ENCODE measurements at places on chromosomes 6 and 20.

DNA sequence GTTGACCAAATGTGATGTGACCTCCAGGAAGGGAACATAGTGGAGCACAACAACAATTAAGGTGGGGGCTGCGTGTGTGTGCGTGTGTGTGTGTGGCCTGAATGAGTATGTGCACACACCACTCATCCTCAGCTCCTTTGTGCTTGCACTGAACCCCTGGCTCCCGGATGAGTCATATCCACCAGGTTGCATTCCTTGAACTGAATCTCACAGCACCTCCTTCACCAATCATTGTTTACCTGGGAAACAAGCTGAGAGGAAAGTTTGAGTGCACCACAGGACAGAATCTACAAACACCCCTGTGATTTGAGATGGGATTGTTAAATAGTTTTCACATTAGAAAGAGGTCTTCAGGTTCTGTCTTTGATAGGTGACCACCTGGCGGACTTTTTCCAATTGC lies 33.7 kb upstream of the GPR6 start:
- no peak for DNase-seq

GRCh38 chr6:163483107-163483506 lies 68.6 kb downstream of the QKI start:
- DNase-seq = no peak

DNA sequence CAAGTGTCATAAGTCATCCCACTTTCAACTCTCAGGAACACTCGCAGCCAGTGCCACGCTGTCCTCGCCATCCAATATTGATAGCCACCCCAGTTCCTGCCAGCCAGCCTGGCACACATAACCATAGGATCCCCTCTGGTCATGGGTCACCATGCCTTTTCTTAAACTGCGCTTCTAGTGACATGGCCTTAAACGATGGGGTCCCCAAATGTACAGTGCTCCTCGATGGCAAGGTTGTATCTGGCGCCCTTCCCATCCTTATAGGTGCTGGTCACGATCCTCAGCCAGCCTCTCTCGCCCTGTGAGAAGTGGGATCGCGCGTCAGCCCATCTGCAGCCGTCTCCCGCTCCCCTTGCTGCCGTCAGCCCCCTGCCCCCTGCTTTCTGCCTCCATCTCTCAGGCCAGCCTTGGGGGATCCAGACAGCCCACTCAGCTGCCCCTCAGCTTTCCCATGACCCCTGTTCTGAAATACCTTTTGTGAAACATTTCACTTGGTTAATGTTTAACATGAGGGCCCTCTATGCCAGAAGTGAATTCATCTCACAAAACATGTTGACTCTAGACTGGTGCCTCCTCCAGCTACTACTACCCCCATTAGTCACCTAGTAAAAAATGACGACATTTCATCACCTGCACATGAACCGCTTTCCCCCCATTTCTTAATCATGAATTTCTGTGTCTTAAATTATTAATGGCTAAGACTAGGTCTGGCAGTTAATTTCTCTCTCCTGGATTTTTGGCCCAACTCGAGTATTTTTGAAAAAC lies 11.4 kb downstream of the CTSZ start:
- no peak for DNase-seq

- DNase-seq = no peak
Observed at GRCh38 chr20:19969507-19970255, 47.5 kb upstream of the NAA20 start.

DNA sequence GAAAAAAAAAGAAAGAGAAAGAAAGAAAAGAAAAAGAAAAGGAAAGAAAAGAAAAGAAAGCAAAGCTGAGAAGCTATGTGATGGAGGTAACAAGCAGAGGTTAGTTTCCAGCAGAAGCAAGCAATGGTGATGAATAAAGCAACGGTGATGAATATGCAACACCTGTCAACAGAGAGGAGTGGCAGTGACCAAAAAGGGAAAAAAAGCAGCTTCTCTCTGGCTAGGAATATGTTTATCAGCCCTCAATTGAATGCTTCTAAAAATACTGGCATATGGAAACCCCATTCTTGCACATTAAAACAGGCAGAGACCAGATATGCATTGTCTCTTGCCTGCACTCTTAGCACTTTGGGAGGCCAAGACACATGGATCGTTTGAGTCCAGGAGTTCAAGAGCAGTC lies 100.9 kb downstream of the GJA1 start:
- DNase-seq = no peak

DNA sequence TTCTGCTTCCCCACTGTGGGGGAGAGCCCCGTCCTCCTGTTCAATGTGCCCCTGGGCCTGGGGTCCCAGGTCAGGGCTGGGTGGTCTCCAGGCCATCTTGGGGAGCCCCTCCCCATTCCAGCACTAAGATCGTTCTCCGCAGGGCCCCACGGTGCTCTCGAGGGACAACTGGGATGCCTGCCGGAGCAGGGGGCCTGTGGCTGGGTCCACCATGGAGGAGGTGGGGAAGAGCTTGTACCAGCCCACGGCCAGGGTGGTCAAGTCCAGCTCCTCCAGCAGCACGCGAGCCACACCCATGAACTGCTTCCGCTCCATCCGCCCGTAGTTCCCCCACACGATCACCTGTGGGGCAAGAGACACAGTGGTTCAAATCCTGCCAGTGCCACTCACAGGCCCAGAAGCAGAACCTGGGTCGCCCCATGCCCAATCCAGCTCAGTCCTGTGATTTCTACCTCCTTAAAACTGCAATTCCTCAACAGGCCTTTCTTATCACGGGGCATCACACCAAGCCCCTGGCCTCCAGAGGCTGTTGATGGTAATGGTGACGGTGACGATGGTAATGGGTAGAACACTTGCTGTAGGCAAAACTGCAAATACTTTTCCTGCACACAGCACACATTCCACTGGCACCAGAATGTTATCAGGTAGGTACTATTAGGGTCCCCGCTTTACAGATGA lies 10.5 kb downstream of the KCNK15 start:
- no peak for DNase-seq

- no peak for DNase-seq
Observed at GRCh38 chr6:501891-502601, 110.5 kb downstream of the IRF4 start.

GRCh38 chr20:24892522-24892921 lies 56.5 kb upstream of the CST7 start:
- no peak for DNase-seq

DNA sequence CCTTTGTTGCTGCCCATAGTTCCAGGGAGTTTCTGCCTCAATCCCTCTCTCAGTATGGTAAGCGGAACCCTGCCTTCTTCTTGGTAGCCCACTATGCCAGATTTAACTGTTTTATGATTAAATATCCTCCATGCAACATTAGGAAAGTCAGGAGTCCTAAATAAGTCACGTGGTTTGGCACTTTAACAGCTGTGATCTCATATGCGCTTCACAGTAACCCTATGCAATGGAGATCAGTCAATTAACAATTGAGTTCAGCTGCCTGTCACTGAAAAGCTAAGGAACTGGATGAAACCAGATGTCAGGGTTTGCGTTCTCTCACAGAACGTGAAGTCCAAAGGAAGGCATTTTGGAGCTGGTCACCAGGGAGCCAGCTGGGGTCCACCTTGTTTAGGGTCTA lies 81.6 kb downstream of the PSMB1 start:
- no peak for DNase-seq

DNA sequence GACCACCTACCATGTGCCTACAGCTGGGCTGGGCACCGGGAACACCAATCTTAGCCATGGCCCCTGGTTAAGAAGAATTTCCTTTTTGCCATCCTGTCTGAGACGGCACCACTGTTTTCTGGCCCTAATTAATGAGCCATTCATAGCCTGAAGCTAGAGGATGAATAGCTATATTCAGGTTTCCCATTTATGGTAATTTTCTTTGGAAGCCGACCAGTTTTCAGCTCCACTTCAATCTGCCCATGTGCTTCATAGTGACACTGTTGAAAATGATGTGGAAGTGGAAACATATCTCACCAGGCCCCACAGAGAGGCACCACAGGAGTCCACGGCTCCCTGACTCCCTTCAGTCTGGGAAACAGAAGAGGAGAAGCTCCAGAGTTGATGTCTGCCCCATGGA lies 22.6 kb upstream of the ULBP3 start:
- no peak for DNase-seq

GRCh38 chr6:6712449-6713403 lies 124.2 kb downstream of the LY86 start:
- no peak for DNase-seq

GRCh38 chr6:38375341-38375740 lies 264.4 kb downstream of the BTBD9 start:
- no peak for DNase-seq

DNA sequence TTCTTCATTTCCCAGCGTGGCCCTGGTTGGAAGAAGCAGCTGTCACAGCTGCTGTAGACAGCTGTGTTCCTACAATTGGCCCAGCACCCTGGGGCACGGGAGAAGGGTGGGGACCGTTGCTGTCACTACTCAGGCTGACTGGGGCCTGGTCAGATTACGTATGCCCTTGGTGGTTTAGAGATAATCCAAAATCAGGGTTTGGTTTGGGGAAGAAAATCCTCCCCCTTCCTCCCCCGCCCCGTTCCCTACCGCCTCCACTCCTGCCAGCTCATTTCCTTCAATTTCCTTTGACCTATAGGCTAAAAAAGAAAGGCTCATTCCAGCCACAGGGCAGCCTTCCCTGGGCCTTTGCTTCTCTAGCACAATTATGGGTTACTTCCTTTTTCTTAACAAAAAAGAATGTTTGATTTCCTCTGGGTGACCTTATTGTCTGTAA lies 292.7 kb downstream of the ESR1 start:
- no peak for DNase-seq

GRCh38 chr20:20224806-20225205 lies 143.1 kb upstream of the INSM1 start:
- no peak for DNase-seq

- DNase-seq = no peak
Observed at GRCh38 chr20:62477669-62478455, 2.1 kb upstream of the GATA5 start.

- DNase-seq = no peak
Observed at GRCh38 chr6:79798841-79799240, 148.5 kb downstream of the ELOVL4 start.

- DNase-seq = no peak
Observed at GRCh38 chr6:132131758-132132157, 180.6 kb upstream of the CCN2 start.

GRCh38 chr6:10610289-10610688 lies 84.1 kb downstream of the C6orf52 start:
- DNase-seq = no peak

DNA sequence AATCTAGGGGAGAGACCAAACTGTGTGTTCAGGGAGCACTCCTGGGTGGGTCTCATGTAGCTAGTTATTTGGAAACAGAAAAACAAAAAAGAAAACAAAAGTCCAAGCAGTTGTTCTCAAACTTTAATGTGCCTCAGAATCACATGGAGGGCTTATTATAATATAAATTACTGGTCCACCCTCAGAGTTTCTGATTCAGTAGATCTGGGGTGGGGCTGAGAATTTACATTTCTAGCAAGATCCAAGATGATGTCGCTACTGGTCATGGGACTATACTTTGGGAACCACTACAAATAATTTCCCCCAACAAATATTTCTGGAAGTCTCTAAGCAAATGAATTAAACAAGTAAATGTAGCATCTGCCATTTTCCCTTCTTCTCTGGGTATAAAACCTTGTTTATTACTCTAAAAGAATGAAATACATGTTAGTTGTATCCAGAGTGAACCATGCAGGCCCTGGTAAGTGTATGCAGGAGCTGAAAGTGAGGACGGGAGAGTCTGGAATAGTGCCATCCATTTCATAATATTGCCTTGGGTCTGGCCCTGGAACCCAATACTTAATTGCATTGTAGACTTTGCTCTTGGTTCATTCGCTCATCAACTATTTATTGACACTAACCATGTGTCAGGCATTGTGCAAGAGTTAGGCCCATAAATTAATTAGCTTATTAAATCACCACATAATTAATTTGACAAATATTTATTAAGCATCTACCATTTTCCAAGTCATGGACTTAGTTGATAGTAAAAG lies 490.8 kb downstream of the EPM2A start:
- DNase-seq = no peak

- DNase-seq = no peak
Observed at GRCh38 chr6:166959911-166960608, 3.7 kb upstream of the RNASET2 start.

DNA sequence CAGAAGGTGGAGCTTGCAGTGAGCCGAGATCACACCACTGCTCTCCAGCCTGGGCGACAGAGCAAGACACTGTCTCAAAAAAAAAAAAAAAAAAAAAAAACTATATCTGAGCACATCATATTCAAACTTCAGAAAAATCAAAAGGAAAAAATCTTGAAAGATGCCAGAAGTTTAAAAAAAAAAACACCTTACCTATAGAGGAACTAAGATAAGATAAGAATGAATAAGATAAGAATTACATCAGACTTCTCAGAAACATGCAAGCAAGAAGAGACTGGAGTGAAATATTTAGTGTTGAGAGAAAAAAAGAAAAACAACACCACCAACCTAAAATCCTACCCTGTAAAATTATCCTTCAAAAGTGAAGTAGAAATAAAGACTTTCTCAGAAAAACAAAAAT lies 116.8 kb upstream of the ARID1B start:
- DNase-seq = no peak

GRCh38 chr20:967796-968742 lies 34.0 kb downstream of the RSPO4 start:
- no peak for DNase-seq

DNA sequence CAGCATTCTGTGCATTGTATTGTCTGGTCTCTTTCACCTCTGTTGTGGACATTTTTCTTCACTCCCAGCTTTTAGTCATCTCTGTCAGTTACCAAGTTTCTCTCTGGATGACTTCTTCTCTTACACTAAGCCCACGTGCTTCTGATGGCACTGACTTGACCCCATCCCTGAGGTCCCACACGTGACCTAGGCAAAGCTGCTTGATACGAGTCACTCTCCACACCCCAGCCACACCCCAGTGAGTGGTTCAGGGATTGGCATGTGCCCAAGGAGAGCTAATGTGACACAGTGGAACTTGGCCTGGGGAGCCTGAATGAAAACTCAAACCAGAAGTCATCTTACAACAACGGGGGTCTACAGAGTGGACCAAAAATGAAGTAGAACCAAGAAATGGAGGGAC lies 32.2 kb downstream of the HTR1E start:
- DNase-seq = no peak

DNA sequence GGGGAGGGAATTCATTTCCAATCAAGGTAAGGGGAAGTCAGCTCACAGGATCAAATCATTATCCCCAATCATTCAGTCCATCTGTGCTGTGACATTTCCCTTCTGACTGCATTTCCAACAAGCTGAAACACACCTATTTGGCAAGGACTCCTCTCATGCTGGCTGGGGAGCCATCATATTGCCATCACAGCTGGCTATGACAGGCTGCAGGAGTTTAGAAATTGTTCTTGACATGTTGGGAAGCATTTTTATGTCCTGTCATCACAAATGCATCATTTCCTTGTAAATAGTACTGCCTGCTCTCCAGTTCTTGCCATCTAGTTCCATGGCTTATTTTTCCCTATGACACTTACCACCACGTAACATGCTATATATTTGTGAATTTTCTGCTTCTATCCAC lies 113.9 kb upstream of the TMEM170B start:
- DNase-seq = no peak

GRCh38 chr20:48538856-48539255 lies 288.9 kb downstream of the PREX1 start:
- no peak for DNase-seq

DNA sequence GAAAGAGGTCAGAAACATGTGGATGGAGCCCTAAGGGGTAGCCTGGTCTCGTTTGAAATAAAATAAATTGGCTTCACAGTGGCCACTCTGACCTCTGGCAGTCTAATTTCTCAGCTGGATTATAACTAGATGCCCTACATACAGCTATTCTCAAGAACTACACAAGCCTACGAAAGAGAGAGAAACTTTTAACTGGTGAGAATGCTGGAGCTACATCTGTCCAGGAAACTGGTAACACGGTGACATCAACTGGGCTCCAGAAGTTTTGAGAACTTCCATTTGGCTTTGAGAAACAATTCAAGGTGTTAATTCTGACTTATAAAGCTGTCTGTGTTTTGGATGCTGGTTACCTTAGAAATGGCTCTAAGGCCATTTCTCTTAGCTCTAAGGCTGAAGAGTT lies 187.3 kb upstream of the TENT5A start:
- no peak for DNase-seq
